Endothelial cell of umbilical vein (primary cell): ENCODE measurements at places on chromosomes 4 and X. TPM values are rescaled to one million over a fixed set of nuclear protein-coding genes. Genes with fewer than 3 reads are reported as not detected.

The CXCL8 gene
- total RNA-seq: 5.2 and 12.6 TPM in 2 replicates

The MND1 gene
- 7.7 and 8.2 TPM in 2 replicates for total RNA-seq

The RGS12 gene
- total RNA-seq: 75.4 and 78.0 TPM in 2 replicates

The CDKN2AIP gene
- 10.4 and 12.8 TPM in 2 replicates for total RNA-seq

The NXF2 gene
- total RNA-seq: not detected in 2 replicates

The ITGB1BP2 gene
- total RNA-seq: 4.6 and 5.9 TPM in 2 replicates

The SRP72 gene
- 132 and 145 TPM in 2 replicates for total RNA-seq

The ASB12 gene
- not detected in 2 replicates for total RNA-seq

The LRIT3 gene
- 0.13 and 0.16 TPM in 2 replicates for total RNA-seq

The UGT2B7 gene
- not detected in 2 replicates for total RNA-seq

The POU4F2 gene
- total RNA-seq: not detected in 2 replicates

DNA sequence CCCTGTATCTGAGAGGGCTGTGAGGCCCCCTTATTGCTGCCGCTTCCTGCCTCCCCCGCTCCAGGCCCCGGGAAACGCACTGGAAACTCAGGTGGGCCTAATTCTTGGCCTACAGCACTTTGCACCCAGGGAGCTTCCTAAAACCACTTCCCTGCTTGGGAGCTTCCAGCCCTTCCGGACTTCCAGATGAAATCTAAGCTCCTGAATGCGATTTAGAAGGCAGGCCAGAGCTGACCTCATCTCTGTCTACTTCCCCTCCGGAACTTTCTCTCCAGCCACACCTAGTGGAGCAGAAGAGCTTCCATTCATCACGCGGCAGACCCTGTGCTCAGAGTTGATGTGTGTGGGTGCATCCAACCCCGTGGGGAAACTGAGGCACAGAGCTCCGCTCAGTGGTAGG is 84.2 kb downstream of the SORCS2 start:
- DNase-seq: no peak

- no peak for DNase-seq
Observed at GRCh38 chrX:15116900-15117299, 153.0 kb downstream of the ASB9 start.

GRCh38 chr4:156538210-156538609 is 433.4 kb downstream of the PDGFC start:
- no peak for DNase-seq

DNA sequence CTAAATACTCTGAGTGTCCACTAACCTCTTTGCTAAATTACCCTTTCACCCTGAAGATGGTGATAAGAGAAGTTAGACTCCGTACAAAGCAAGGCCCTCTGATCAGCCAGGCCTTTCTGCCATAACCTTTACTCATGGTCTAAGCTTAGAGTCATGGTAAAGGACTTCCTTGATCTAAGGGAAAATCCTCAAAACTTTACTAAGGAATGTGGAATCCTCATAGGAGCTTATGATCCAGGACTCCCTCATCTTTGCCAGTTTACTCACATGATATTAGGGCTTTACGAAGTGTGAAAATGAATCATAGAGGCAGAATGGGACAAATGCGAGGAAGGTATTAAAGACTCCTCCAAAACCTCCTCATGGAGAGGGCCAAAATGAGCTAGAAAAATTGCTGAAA is 7.9 kb upstream of the FAM13A start:
- no peak for DNase-seq

- DNase-seq: peak; percentile 64
Observed at GRCh38 chr4:46844325-46844917, 64.6 kb downstream of the COX7B2 start.

- DNase-seq: no peak
Observed at GRCh38 chr4:3878678-3879077, 112.5 kb downstream of the ADRA2C start.

DNA sequence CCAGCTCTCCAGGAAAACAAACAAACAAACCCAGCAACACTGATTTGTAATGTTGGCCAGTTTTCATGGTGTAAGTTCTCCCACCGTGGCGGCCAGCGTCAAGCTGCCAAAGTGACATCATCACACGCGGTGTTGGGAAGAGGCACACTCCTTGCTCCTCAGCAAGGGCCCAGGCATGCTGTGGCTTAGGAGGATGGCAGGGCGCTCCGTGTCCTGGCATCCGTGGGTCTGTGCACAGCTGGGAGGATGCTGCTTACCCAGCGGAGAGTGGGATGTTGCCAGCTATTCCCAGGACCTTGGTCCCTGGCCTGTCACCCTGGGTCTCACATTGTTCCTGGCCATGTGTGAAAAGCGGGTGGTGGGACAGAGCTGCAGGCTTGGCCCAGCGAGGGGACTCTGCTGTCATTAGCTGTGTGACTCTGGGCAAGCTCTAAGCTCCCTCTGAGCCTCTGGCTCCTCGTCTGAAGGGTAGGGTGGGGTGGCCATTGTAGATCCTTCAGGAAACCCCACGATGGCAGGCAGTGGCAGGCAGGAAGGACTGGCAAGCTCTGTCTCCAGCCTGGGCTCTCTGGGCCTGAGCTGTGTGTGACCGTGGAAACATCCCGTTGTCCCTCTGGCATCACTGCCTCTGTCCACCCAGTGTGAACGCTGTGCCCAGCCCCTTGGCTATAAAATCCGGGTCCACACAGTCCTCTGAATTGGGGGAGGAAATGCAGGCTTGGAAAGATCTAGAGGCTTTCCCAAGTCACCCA is 10.8 kb downstream of the PSAPL1 start:
- no peak for DNase-seq

GRCh38 chr4:76984127-76984526 is 34.6 kb downstream of the SEPTIN11 start:
- DNase-seq: peak; percentile 84

- DNase-seq: no peak
Observed at GRCh38 chr4:56296526-56296925, 90.8 kb downstream of the AASDH start.

- peak; percentile 36 for DNase-seq
Observed at GRCh38 chr4:121551881-121552280, 144.9 kb downstream of the ANXA5 start.

DNA sequence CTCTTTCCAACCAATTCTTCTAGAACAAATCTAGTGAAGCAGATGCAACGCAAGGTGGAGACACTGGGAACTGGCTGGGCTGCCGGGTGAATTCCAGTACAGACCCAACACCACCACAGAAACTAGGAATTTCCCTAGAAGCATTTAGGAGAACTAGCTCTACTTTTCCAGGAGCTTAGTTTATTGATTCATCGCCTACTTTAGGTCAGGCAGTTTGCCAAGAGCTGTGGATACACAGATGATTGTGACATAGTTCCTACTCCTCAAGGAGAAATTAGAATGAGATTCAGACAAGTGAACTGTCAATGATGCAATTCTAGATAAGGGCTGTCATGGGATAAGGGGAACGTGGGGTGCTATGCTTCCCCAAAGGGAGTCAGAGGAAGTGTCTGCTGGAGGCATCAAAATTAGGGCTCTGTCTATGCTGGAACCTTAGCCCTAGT is 350.0 kb downstream of the CAMK2D start:
- DNase-seq: no peak

DNA sequence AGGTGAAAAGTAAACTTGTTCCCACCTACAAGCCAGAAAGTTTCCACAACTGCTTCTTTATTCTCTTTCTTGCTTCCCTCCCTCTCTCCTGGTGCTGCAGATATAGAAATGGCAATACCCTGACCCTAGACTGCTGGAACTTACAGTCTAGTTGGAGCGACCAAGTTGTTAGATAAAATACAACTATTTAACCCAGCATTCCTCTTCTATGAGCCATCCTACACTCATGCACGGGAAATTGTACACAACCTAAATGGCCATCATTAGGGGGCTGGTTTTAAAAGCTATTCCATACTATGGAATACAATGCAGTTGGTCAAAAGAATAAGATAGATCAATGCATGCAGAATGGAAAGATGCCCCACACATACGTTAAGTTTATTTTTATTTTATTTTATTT is 41.1 kb downstream of the PJA1 start:
- no peak for DNase-seq

DNA sequence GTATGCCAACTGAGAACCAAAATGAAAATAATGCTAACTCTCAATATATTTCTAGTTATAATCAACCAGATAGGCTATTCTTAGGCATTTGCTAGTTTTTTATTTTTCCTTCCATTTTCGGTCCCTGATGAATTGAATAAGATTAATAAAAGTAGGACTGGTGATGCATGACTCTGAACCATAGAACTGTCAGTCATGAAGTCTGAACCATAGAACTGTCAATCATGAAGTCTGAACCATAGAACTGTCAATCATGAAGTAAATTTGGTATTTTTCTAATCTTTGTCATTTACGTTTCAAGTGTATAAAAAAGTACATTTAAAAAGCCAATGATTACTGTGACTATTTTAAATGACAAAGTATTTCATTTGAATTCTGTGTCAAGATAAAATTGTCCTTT is 460.2 kb upstream of the NDST3 start:
- no peak for DNase-seq

- DNase-seq: no peak
Observed at GRCh38 chrX:53320543-53321229, 39.3 kb upstream of the IQSEC2 start.

- no peak for DNase-seq
Observed at GRCh38 chr4:77072195-77072753, 3.5 kb downstream of the CCNI start.

GRCh38 chrX:54042609-54043021 is 1.7 kb downstream of the PHF8 start:
- DNase-seq: peak; percentile 67

- DNase-seq: no peak
Observed at GRCh38 chr4:1997712-1998111, 11.1 kb downstream of the NELFA start.

GRCh38 chr4:116217781-116218180 is 867.6 kb downstream of the TRAM1L1 start:
- DNase-seq: peak; percentile 55

GRCh38 chrX:110442635-110443034 is 84.0 kb downstream of the RTL9 start:
- DNase-seq: peak; percentile 1

- no peak for DNase-seq
Observed at GRCh38 chr4:171117457-171117856, 695.7 kb upstream of the GALNTL6 start.

DNA sequence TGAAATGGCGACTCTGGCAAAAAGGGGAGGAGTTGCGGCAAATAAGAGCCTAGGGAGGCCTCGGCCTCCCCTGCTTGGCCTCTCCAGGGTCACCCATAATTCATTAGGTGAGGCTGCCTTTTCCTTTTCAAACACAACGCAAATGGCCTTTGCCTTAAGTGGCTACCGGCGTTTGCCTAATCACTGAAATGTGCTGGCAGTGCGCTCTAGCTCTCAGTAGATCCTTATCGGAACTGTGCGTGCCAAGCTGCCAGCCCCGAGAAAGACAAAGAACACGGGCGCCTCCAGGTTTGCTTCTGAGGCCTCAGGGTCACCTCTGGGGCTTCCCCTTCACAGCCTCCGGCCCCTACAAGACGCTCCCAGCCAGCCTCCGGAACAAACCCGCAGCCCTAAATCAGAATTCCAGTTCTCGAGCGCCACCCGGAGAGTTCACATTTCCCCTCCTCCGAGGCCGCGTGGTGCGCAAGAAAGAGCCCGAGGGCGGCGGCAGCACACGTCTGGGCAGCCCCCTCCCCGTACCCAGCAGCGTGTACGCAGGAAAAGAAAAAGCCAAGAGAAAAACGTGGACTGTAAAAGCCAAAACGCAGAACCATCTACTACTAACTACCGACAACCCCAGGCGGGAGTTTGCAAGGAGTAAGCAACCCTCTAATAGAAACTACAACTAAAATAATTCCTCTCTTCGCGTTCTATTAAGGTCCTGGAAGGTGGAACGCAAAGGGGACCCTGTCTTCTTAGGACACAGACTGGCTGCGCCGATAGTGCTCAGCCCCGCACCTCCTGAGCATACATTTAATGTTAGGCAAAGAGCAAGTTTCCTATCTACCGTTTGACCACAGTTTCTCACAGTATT is 76.5 kb upstream of the BCOR start:
- DNase-seq: peak; percentile 46

DNA sequence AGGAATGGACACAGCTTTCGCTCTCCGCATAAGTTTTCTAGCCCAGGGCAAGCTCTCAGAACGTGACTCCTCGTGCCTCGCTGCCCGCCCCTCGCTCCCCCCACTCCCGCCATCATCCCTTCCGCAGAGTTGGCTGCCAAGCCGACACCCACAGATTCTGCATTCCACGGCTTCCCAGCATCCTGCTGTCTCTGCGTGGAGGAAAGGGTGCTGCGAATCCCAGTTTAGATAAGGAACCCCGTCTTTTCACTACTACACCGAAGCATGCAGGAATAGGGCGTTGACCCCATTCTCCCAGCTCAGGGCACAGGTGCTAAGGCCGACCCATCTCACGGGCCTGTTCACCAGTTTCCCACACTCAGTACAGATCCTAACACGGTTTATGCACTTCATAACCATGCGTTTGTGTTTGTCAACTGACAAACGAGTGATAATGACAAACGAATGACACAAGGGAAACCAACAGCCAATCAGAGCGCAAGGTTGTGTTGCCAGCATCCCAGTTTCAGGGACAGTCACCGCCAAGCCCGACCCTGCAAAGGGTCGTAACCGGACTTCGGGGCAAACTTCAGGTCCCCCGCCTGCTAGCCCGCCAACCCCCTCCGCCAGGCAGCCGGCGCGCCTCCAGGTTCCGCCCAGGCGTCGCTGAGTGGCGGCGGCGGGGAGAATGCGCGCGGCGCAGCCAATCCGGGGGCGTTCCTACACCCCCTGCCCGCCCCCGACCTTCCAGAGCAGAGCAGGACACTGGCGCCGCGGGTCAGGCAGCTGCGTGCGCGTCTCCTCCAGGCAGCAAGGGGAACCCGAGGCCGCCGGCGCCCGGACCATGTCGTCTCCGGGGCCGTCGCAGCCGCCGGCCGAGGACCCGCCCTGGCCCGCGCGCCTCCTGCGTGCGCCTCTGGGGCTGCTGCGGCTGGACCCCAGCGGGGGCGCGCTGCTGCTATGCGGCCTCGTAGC is at the start of gene CYP2U1:
CYP2U1 (plus strand) TSS at position 729 of the 954 bp plus-strand sequence; CDS start at position 824, 95 bp downstream.
- DNase-seq: peak; percentile 87

DNA sequence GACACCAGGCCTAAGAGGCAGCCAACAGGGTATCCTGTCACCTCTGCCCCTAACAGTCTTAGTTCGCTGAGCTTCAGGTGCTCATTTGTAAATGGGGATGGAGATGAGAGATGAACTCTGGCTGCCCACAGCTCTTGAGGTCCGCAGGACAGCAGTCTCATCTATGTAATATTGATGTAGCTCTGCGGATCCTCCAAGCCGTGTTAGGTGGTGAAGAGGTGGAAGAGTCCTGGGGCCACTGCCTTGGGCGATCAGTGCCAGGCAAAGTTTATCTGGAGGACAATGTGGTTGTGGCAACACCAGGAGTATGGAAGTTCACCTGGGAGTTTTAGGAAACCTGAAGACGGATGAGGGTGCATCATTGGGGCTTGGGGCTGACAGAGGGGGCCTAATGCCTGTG is 13.4 kb downstream of the TRO start:
- DNase-seq: no peak

DNA sequence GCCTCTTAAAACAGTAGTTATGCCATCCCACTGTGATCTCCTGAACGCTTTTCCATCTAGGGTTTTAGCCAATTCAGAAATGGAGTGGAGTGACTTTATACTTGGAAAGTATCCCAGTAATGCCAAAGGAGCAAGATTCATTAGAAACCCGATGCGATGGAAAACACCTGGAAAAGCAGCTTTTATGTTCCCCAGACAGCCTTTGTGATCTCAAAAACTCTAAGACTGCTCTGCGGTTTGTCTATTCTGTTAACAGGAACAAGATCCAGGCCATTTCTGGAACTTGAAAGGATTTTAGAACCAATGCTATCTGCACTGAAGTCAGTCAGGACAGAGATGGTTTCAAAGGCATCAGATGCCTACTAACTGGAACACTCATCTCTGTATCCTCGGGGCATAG is 145.1 kb downstream of the APBB2 start:
- DNase-seq: no peak
